RPMI8226 (cell line): ENCODE measurements at places on chromosomes 11 and 22.

- peak; percentile 71 for DNase-seq
Measured at GRCh38 chr22:33302049-33302545, 243.9 kb upstream of the SYN3 start.

DNA sequence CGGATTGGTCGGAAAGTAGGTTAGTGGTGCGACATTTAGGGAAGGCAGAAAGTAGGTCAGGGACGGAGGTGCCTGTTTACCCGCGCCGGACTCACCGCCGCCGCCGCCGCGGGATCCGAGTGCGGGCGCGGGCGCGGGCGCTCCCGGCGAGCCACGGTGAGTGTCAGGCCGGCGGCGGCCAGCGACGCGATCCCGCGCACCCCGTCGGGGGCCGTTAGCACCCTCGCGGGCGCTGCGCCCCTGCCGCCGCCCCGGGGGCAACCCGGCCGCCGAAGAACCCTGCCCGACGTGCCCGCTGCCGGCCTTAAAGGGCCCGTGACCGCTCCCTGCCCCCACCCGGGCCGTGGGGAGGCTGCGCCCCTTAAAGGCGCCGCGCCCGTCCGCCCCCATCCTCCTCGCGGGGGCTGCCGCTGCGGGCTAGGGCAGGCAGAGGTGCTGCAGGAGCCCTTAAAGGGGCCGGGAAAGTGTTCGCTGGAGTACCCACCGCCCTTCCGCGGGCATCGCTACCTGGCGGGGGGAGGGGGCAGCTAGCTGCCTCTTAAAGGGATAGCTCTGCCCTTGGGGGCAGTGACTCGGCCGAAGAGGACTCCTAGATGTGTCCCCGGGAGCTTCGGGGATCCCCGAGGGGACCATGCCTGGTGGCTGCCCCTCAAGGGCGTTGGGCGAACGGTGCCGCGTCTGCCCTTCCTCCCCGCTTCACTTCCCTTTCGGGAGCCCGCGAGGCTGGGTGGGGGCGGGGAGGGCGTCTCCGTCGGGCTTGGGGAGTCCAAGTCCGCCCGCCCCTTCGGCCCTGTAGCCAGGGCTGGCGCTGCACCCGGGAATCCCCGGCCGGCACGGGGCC is at the start of gene BMAL1:
BMAL1 (plus strand) TSS at position 23 of the 841 bp plus-strand sequence. CDS start 76,519 bp downstream, outside the sequence.
- peak; percentile 48 for DNase-seq

DNA sequence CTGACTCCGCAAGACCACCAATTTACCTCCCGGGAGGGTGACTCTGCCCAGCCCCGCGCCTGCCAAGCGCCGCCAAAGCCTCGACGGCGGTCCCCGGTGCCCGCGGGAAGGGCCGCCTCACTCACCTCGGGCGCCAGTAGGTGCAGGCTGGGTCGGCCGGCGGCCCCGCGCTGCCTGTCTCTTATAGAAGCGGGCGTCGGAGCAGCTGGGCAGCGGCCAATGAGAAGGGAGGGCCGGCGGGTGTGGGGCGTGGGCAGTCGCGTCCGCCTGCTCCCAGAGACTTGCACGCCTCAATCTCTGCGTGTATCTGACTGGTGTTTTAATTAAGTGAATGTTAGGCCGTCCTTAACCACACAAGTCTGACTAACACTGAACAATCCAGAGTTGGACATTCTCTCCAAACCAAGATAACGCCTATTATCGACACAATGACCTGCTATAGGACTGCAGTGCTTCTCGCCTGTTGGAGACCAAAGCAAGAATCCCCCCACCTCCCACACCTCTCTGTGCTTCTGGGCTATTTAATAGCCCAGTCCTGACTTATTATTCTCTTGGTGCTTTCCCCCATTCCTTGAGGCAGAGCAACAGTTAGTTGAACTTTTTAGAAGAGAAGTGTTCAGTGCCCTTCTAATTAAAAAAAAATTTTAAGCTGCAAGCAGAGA is at the start of gene TPH1:
TPH1 (minus strand) TSS at position 154 of the 662 bp plus-strand sequence. CDS start 5,507 bp downstream, outside the sequence.
- no peak for DNase-seq

DNA sequence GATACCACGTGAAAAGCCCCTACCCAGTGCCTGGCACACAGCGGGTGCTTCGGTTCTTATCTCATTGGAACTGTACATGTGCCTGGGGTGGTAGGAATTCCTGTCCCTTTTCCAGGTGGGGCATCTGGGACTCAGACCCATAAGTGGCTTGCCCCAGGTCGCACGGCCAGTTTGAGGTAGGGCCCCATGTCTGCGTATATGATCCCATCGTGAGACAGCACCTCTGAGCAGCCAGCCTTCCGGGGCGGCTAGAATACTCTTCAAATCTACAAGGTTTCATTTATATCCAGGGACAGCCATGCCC is 33.5 kb upstream of the SMIM38 start:
- no peak for DNase-seq

DNA sequence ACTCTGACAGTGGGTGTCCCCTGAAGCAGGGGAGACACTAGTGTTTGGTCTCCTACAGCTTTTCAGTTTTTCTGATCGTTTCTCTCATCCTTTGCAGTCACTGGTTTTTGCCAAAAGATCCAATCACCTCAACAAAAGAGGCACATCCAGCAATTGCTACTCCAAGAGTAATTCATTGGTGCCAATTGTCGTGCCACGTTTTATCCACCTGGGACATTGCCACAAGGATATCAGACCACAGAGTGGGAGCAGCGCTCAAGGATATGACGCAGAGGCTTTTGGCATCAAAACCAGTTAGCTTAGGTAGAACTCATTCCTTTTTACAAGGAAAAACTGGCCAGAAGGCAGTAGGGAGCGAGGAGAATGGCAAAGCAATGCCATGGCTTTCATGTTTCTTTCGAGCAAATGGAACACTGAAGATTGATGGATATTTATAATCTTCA is 40.9 kb upstream of the BLID start:
- no peak for DNase-seq

DNA sequence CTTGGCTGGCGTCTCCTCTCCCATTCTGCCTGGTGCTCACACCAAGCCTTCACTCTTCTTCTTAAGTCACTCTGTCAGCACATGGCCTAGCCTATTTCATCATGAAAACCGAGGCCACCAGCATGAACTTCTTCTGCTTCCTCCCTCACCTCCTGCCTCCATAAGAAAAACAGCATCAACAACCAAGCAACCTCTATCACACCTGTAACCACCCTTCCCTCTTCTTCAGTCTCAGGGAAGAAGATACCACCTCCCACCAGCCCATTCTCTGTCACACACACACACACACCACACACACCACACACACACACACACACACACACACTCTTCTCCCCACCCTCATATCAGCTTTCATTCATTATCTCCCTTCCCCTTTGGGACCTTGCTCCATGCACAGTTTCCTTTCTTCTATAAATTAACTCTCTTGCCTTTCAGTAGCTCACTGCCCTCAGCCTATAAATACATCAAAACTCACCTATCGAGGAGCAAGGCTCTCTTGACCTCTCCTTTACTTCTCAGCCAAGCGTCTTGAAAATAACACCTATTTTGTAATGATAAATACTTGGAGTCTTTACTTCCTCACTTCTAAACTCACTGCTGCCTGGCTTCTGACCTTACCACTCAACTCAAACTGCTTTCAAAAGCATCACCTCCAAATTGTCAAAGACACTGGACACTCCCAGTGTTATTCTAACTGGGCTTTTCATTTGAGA is 36.6 kb downstream of the SC5D start:
- peak; percentile 10 for DNase-seq

- DNase-seq = no peak
Measured at GRCh38 chr11:46900091-46900746, 18.1 kb downstream of the LRP4 start.

GRCh38 chr22:37160027-37160426 is 10.3 kb upstream of the IL2RB start:
- no peak for DNase-seq

GRCh38 chr11:64275031-64275800 is 9.2 kb downstream of the BAD start:
- no peak for DNase-seq

DNA sequence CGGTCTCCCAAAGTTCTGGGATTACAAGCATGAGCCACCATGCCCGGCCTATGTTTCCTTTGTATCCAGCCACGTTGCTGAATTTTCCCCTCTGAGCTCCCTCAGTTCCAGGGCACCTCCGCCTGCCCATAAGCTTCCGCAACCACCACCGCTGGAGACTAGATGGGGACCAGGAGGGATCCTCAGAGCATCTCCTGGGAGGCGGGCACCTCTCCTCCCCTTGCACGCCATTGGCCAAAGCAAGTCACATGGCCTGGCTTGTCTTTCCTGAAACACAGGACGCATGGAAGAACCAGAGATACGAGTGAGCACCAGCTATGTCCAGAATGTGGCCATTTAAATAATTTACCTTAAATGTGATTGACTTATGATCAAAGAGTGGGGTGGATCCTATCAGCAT is 388.3 kb downstream of the BRD1 start:
- no peak for DNase-seq

GRCh38 chr11:67700548-67701262 is 26.3 kb upstream of the ALDH3B2 start:
- DNase-seq = no peak

GRCh38 chr11:12539572-12539971 is 134.6 kb upstream of the TEAD1 start:
- no peak for DNase-seq

DNA sequence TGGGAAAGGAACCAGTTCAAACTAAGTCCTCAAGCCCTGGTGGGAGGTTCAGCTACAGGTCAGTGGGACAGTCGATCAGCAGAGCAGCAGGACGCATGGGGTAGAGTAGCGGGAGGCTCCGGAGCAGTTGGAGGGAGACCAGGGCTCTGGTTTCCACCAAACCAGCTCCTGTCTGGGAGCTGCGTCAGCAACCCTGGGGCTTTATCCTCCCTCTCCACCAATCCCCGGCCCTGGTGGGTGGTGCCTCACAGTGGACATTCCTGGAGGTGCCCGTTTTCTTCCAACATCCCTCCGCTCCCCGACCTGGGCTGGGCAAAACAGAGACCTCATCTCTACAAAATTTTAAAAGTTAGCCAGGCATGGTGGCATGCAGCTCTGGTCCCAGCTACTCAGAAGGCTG is 32.4 kb downstream of the ZNF195 start:
- no peak for DNase-seq

- no peak for DNase-seq
Measured at GRCh38 chr11:120115272-120116000, 22.5 kb downstream of the TRIM29 start.

DNA sequence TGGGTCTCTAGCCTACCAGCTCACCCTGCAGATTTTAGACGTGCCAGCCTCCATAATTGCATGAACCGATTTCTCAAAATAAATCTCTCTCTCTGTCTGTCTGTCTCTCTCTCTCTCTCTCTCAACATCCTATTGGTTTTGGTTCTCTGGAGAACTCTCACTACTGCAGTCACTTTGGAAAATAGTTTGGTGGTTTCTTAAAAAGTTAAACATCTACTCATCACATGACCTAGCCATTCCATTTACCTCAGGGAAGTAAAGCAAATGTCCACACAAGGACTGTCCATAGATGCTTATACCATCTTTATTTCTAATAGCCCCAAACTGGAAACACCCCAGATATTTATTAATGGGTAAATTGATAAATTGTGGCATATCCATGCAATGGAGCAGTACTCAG is 119.5 kb downstream of the SNX19 start:
- DNase-seq = no peak

GRCh38 chr11:64364911-64365310 is 5.9 kb downstream of the RPS6KA4 start:
- DNase-seq = no peak

DNA sequence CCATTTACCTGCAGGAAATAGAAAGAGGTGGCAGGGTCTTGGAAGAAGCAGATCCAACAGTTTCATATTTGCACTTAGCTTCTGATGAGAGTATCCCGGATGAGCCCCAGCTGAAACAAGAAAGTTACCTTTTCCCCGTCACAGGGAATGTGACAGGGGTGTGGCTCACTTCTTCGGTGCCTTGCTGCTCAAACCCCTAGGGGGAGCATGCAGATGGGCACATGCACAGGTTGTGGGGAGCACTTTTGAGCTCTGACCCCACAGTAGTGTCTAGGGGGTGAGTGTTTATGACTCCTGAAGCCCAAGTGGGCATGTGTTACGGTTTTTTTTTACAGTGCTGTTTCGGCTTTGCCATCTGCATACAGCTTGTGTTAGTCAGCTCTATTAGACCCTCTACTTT is 1221.0 kb downstream of the JRKL start:
- DNase-seq = peak; percentile 6

GRCh38 chr22:49535527-49536125 is 292.0 kb downstream of the BRD1 start:
- DNase-seq = no peak

DNA sequence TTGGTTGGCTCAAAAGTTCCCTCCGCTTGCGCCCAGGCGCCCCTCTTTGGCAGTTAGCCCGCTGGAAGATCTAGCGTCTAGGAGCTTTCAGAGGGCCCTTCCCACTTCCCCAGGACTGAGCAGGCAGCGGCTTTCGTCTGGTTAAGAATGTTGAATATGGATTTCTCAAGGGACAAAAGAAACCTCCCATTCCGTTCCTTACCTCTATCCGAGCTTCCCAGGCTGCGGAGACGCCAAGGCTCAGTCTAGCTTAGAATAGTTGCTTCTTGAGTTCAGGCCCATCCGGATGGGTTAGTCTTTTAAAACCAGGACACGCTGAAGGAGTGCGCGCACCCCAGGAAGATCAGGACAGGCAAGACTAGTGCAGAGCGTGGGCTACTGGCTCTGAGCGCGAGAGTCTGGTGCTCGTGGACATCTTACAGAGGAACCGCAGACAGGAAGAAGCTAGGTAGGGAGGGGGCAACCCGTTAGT is 1.6 kb downstream of the NELL1 start:
- no peak for DNase-seq

GRCh38 chr11:86687185-86687778 is 14.9 kb upstream of the ME3 start:
- no peak for DNase-seq
